ENCODE measurements at places on chromosomes 2 and 18.

DNA sequence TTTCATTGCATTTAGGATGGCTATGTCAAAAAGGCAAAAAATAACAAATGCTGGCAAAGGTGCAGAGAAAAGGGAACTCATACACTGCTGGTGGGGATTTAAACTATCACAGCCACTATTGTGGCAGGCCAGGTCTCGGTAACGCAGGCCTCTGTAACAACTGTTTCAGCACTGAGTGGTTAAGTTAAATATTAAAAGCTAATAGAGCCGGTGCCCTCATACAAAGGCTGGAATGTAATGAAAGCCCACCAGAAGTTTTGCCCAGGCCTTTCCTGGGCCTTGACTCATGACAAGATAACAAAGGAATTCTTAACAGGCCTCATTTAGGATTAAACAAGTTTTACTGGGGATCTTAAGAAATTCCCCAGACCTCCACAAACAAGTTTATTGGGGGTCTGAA is 10.7 kb downstream of the MERTK start:
- DNase-seq = no peak

- DNase-seq = no peak
Observed at GRCh38 chr2:96788442-96789244, 27.4 kb upstream of the CNNM3 start.

DNA sequence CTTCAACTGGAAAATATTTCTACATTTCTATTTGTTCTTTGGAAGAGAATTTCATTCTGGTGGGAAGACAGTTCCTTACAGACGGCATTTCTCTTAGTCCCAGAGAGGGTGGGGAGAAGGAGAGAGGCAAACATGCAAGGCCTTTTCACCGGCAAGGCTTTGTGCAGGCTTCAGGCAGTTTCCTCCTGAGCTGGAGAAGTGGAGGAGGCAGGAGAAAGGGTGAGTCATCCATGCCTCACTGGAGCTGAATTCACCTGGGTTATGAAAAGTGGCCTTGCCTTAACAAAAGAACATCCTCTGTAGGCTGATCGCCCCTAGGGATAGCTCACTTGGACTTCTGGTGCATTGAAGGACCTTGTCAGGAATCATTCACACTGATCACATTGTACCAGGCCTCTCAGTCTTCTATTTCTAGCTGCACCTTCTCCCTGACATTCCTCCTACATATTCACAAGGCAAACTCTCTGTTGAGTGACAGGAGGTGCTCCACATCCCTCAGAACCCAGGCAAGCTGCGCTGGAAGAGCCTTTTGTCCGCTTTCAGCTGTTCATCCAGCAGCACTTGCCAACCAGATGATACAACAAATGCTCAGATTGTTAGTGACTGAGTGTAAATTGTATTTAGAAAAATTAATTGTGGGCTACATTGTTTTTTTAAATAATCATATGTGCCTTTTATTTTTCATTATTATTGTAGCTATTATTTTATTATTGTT is 796.1 kb downstream of the DCDC2C start:
- DNase-seq = no peak

DNA sequence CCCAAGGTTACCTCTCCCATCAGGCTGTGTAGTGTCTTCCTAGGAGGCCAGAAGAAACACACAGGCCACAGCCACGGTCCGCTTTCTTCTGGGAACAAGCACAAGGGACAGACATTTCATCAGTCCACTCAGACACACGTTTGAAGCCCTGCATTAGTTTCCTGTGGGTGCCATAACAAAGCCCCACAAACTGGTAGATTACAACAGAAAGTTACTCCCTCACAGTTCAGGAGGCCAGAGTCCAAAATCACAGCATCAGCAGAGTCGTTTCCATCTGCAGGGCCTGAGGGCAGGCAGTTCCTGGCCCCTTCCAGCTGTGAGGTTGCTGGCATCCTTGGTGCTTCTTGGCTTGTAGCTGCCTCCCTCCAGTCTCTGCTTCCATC is 8.8 kb upstream of the PRLH start:
- DNase-seq = no peak

- DNase-seq = no peak
Observed at GRCh38 chr2:8300905-8301304, 381.0 kb upstream of the ID2 start.

GRCh38 chr2:217714287-217714751 is 288.5 kb downstream of the TNS1 start:
- no peak for DNase-seq

DNA sequence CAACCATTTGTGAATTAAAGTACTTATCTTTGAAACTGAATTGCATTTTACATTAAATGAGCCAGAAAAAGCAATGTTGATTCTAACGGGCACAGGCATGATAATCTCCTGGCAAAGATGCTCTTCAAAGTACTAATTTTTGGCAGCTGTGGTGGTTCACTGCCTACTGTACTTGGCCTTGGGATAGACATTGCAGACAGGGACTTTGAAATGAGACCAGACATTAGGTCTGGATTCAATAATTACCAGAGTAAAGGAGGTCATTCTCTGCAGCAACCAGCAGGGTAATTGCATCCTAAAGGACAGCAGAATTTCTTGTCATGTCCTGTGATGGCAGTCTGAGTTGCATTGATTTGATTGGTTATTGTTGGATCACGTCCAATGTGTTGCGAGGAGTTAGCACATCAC is 986.5 kb downstream of the TDRD15 start:
- DNase-seq = peak; percentile 72

- no peak for DNase-seq
Observed at GRCh38 chr18:60090170-60090569, 190.4 kb downstream of the PMAIP1 start.

GRCh38 chr2:179417436-179417949 is 152.9 kb upstream of the SESTD1 start:
- no peak for DNase-seq

GRCh38 chr2:235711527-235711926 is 217.7 kb downstream of the AGAP1 start:
- DNase-seq = no peak

GRCh38 chr2:184599054-184599871 is 934 bp downstream of the ZNF804A start:
- no peak for DNase-seq

DNA sequence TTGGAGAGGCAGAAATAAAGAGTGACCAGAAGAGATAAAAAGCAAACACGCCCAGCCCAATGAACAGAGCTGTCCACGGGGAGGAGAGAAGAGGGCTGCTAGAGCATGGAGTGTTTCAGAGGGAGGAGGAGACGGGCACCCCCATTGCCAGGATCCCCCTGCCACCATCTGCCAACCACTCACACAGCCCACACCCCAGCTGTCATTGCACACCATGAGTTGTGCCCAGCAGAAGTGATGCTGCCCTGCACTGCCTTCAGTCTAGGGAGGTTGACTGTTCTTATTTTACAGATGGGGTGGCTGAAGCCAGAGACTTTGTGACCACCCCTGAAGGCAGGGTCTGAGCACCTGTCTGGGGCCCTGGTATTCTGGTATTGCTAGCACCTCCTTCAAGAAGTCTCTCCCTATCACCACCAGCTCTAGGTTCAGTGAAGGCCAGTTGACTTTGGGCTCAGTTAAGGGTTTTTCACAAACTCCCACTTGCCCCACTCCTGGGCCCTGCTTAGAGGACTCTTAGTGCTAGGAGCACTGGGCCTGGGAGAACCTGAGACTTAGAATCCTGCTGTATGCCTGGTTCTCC is 2.4 kb downstream of the FABP1 start:
- no peak for DNase-seq

DNA sequence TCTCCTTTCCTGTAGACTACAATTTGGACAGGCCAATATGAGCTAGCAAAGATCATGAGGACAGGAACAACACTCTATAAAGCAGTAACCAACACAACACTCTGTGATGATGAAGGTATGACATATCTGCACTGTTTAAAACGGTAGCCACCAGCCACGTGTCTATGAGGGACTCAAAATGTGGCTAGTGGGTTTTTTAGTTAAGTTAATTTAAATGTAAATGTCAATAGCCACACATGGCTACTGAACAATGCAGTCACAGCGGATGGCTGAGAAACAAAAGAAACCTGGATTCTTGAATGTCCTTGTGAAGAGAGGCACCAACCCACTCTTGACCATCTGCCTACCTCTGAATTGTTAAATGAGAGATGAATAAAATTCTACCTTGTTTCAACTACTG is 33.9 kb downstream of the FANCL start:
- DNase-seq = no peak

- DNase-seq = no peak
Observed at GRCh38 chr2:92072461-92073035, 2798.7 kb upstream of the TEKT4 start.

- no peak for DNase-seq
Observed at GRCh38 chr2:8285081-8285480, 396.8 kb upstream of the ID2 start.

- DNase-seq = peak; percentile 72
Observed at GRCh38 chr2:62787386-62787785, 81.9 kb downstream of the EHBP1 start.

DNA sequence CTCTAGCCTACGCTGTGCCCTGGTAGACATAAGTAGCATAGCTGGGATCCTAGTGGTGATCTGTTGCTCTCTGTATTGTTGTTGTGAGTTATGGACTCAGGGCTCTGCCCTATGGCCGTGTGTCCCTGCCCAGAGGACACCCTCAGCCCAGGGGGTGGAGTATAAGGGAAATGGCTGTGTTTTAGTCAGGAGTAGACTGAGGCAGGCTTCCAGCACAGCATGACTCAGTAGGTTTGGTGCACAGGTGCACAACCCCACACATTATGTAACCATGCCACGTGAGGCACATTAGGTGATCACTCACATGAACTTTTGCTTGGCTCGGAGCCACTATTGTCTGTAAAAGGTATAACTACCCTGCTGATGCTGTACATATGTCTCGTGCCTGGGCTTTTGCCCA is 59.9 kb upstream of the PEX13 start:
- DNase-seq = no peak

DNA sequence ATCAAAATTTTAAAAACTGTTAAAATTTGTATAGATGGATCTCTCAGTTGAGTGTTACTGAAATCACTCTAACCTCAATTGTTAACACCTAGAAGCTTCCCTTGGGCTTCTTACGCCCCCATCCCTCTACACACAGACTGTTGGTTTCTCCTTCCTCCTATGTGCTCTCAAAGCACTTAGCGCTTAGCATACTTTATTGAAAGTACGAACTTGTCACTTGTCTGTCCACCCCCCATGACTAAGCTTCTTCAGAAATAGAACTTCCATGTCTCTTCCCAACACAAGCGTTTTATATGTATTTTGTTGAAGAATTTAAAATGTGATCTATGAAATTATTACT is 441 bp downstream of the MPHOSPH10 start:
- no peak for DNase-seq

DNA sequence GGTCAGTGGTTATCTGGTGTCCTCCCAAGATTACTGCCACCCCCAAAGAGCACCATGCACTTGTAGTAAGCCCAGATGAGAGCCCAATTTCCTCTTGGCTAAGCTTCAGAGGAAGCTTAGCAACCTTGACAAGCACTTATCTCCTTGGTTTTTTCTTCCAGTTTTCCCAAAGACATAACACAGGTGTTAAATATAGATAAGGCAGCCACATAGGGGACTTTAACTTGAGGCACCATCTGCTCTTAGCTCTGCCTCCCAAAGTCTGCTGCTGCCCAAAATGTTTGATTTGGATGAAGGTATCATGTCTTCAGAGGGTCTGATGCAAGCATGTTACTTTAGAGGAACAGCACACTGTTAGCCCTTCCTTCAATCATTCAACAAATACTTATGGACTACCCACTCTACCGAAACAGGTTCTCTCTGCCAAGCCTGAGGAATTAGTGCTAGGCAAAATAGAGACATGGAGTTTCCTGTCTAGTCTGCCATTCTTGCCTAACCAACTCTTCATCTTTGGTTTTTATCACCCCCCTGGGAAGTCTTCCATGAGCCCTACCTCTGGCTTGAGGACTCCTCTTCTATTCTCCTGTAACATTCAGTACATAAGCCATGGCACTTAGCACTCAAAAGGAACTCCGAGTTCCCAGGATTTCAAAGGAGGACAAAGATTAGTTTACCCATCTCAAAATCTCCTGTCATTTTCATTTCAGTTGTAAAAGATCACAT is 73.7 kb downstream of the SP3 start:
- no peak for DNase-seq

- DNase-seq = no peak
Observed at GRCh38 chr2:66570471-66570870, 135.5 kb downstream of the MEIS1 start.

DNA sequence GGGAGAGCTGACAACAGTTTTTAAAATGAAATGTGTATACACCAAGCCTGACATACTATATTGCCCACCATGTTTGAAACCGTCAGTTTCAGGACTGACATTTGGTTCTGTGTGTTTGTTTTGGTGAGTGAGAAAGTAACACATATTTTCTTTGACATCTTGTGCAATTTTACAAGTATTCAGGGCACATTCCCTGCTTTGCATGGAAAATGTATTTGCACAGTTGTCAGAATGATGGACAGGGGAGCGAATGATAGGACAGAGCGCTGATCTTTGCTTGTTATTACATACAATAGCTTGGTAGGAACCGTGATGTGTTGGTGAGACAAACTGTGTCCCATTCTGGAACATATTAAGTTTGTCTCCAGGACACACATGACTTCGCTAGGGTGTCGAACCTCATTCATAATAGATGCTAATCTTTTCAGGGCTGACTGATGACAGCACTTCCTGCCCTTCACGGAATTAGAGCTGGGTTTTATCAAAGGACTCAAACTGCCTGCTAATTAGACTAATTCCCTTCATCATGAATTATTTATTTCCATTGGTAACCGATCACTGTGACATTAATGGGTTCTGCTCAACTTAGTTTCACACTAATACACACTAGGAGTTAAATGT is 158.5 kb downstream of the CDCA7 start:
- no peak for DNase-seq

GRCh38 chr18:26746826-26747475 is 118.6 kb downstream of the AQP4 start:
- DNase-seq = no peak

GRCh38 chr2:100250645-100251044 is 71.7 kb downstream of the LONRF2 start:
- DNase-seq = no peak

DNA sequence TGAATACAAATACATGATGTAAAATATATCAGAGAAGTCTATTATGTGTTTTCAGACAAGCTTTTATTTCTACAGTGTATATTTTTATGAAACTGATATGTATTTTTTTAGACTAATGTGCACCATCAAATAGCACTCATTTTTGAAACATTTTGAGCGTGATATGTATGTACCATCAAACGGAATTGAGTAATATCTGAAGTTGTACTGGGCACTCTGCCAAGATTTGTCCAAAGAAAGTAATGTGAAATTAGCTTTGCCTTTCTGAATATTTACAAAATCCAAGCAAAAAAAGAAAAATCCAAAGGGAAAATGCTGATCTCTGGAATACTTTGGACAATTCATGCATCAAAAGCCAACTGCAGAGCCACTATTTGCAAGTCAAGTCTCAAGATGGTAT is 972.0 kb downstream of the DPP10 start:
- DNase-seq = no peak

DNA sequence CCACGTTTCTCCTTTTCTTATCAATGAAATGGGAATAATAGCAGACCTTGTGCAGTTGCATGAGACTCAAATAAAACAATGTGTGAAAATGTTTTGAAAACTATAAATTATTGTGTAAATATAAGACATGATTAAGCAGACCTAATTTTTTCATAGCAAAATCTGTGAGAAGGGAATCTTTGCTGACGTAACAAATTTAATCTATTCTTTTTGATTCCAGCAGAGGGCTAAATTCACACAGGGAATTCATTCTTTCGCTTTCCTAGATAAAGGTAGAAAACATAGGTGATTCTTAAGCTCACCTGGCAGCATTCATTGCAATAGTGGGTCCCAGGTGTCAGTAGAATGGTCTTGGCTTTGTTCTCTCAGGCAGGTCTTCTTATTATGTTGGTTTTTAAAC is 450.0 kb upstream of the GCFC2 start:
- no peak for DNase-seq

GRCh38 chr2:188326669-188327301 is 35.1 kb downstream of the GULP1 start:
- DNase-seq = no peak
